ENCODE measurements at places on chromosomes 11 and 22.

DNA sequence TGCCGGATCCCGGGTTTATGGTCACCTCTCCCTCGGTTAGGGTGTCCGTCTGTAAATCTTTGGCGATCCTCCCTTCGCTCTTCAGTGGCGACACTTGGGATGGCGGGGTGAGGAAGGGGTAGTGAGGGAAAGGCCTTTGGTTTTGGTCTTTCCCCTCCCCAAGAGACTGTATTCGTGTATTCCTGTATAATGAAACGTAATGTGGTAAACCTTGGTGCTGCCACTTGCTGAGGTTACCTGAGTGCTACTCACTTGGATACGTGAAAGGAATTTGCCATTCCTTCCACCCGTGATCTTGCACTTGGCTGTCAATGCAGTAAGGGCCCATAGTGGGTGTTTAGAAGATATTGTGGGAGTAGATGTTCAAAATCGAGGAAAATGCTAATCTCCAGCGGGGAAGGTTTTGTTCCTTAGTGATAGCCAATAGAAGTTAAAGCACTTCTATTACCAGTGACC lies 578 bp upstream of the NUP160 start:
- H3K36me3 ChIP-seq, result no peaks in the 10 kb centered on the region
- DNase-seq, result no peak
- H3K27me3 ChIP-seq, result no peaks in the 10 kb centered on the region
- H3K27ac ChIP-seq, result peak overlapping the region; percentile 98

- H3K27ac ChIP-seq, result no peak overlapping the region
- DNase-seq, result no peak
- H3K4me1 ChIP-seq, result no peaks in the 10 kb centered on the region
Measured at GRCh38 chr11:11491589-11491988, 130.2 kb downstream of the GALNT18 start.

DNA sequence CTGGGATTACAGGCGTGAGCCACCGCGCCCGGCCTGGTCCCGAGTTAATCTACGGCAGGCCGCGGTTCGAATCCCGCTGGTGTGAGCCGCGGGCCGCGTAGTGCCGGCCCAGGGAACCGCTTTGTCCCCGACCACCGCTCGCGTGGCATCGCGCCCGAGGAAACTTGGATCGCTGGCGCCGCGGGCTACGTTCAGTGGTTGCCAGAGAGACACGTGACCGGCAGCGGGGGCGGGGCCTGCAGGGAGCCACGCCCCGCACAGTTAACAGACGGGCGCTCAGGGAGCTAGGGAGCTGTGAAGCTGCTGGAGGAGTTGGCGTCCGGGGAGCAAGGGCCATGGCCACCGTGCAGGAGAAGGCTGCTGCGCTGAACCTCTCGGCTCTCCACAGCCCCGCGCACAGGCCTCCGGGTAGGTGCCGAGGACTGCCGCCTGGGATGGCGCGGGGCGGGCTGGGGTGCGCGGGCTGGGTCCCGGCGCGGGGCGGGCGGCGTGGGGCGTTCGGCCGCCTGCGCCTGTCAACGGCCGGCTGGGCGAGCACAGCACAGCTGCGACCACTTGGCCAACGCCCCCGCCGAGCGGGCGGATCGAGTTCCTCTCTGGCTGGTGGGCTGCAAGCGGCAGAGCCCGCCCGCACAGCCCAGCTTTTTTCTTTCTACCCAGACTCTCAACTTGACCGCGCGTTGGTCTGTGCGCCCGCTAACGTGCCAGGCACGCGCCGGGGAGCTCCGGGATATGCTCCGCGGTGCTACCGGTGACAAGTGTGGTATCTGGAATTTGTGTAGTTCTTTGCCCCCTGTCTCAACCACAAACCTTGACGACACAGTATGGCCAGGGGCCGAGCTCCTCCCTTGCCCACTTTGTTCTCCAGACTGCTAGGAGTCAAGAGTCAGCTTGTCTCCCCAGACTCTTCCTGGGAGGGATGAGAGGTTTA lies at the start of gene DEPDC7:
DEPDC7 (plus strand) TSS at position 258 of the 931 bp plus-strand sequence; CDS start at position 336, 78 bp downstream.
- peak within 1 kb of the TSS; percentile 62 for H3K4me3 ChIP-seq
- no peaks in the 10 kb centered on the region for H3K27me3 ChIP-seq
- H3K4me1 ChIP-seq, result no peaks in the 10 kb centered on the region
- no peaks in the 10 kb centered on the region for H3K36me3 ChIP-seq
- DNase-seq, result peak; percentile 58

GRCh38 chr22:17199003-17199731 lies 20.1 kb downstream of the ADA2 start:
- no peaks in the 10 kb centered on the region for H3K36me3 ChIP-seq
- no peaks in the 10 kb centered on the region for H3K4me1 ChIP-seq
- H3K27me3 ChIP-seq, result no peaks in the 10 kb centered on the region
- no peak for DNase-seq
- H3K27ac ChIP-seq, result peak overlapping the region; percentile 20

Measured in breast epithelium (tissue), 4 donors.